ENCODE measurements at places on chromosomes 1 and 21.
A peak's percentile ranks its signal among the peaks of the same experiment; 100 is the strongest.

DNA sequence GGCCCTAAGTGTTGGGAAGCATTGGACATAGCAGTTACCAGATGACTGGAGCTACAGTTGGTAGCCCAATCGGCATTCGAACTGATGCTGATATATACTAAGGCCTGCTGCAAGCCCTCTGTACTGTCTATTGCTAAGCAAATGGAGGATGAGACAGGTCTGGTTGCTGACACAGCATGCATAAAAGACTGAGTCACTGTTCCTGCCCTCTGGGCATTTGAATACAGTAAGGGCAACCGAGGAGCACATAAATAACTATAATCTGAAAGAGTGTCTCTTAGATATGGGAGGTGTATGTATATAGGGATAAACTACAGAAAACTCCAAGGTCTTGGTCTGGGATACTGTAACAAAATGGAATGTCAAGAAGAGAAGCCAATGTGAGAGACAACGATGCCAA is 16.8 kb upstream of the MARK1 start:
- no peak for DNase-seq

GRCh38 chr1:167720965-167721616 is 691 bp upstream of the MPZL1 start:
- DNase-seq = peak; percentile 61

- DNase-seq = no peak
Observed at GRCh38 chr1:71074681-71075080, 6.2 kb downstream of the ZRANB2 start.

GRCh38 chr1:110727246-110727645 is 52.5 kb upstream of the KCNA3 start:
- no peak for DNase-seq

- no peak for DNase-seq
Observed at GRCh38 chr1:191629836-191630235, 528.4 kb upstream of the RGS18 start.

DNA sequence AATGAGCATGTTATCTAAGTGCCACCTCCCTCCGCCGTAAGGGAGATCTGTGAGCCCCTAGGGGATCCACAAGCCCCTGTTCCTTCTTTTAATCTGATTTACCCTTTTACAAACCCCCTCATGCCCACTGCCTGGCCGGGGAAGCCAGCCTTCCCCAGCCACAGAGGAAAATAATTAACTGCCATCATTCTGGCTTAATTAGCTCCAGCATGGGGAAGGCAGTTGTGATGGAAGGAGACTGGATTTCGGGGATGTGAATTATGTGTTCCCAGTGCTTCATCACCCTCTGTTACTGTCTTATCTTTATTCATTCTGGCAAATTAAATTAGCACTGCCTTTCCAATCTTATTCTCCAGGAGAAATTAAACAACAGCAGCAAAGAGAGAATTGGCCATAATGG is 135.8 kb downstream of the PTPRU start:
- no peak for DNase-seq
